ENCODE measurements at places on chromosomes 7 and 10.

DNA sequence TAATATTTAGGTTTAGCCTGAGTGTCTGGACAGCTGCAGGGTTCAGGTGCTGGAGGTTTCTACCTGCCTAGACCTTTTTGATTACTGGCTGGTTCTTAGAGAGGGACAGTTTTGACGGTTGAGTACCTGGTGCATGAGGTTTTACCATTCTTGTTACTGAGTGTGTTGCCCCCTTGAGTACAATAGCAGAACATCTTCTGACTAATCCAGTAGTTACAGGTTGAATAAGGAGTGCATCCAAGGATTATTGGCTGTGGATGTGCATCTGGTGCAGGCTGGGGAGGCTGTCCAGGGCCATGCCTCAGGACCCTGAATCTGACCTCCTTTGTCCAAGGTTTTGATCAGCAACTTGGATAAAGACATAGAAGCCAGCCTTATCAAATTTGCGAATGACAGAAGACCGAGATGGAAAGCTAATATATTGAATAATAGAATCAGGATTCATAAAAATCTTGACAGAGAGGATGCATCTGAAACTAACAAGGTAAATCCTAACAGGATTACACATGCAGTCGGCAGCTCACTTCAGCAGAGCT lies 23.1 kb downstream of the PLPP4 start:
- DNase-seq: no peak

DNA sequence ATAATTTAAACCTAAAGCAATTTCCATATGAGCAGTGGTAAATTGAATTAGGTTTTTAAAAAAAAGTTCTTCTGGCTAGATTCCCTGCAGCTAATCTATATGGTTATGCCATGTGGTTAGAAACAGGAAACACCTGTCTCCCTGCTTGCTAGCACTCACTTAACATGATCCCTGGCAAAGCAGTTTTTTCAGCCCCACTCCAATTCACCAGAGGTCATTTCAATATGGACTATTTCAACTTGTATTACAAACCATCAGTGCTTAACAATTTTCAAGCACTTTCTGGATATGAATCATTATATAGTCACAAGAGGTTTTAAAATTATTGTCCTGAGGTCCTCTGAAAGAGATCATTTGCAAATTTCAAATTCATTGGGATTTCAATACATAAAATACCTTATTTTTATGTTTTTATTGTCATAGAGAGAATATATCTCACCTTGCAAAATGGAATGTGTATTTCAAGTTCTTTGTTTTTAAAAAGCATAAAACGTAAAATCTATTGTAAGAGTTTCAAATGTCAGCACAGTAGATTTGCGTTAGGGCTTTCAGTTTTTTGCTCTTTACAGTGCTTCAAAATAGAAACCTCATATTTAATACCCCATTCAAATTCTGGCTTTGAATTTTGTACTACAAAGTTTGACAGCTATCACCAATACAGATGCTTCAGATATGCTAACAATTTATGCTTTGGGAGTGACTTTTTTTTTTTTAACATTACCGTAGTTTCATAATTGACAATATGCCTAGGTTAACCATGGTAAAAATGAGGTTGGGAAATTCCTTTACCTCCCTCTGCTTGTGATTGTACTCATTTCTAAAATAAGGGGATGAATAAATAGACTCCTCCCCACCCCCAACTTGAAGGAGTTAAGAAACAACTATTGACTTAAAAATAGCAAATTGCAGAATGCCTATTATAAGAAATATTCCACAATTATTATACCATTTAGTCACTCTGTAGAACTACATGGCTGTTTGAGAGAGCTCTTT lies 117.5 kb upstream of the HGF start:
- DNase-seq: no peak

DNA sequence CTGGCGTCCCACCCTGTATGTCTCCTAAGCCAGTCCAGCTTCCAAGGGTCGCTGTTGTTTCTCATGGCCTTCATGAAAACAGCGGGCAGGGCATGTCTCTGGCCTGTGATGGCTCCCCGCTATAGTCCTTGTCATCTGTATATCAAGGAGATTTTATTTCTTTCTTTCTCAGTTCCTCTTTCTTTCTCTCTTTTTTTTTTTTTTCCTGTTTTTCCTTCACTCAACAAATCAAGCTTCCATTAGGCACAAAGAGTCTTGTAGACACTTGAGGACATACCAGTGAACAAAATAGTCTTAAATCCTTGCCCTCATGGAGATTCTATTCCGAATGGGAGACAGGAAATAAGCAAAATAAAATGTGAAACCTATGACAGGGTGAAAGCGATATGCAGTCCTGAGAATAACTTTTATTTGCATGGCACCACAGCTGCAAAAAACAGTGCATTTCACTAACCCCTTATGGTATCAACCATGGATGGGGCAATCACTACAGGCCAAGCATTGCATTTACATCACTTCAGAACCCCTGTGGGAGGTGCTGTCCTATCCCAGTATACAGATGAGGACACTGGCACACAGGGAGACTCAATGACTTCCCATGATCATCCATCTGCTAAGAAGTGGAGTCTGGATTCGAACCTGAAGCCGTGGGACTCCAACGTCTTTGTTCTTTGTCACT lies 50.7 kb downstream of the SYPL1 start:
- no peak for DNase-seq

DNA sequence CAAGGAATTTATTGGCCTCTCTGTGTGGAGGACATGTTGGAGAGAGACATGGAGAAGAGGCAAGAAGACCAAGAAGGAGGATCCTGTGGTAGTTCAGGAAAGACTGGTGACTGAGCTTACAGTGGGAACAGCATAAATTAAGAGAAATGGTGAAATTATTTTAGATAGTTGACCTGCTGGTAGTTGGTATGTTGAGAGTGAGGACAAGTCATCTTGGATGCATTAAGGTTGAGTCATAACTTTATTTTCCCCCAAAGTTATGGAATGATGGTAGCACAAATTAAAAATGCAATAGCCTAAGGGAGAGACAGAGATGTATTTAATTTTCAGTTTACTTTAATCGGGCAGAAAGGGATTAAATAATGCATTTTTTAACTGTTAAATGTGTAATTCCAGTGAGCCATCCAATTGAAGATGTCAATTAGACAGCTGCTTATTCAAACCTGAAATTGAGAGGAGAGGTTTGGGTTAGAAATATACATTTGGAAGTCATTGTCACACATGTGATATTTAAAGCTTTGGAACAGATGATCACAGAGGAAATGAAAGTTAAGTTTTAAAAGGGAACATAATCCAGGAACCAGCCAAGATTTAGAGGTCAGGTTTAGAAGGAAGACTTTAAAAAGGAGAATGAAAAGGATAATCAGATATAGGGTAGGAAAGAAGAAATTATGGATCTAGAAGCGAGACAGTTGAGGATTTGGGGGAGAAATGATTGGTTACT lies 80.6 kb downstream of the DGKB start:
- DNase-seq: no peak

GRCh38 chr10:44312401-44312800 lies 72.5 kb downstream of the CXCL12 start:
- DNase-seq: no peak

GRCh38 chr10:124193309-124193696 lies 99.9 kb upstream of the CHST15 start:
- no peak for DNase-seq

- DNase-seq: no peak
Measured at GRCh38 chr7:154541606-154542005, 461.3 kb downstream of the PAXIP1 start.
